ENCODE measurements at places on chromosomes 7 and 10.

DNA sequence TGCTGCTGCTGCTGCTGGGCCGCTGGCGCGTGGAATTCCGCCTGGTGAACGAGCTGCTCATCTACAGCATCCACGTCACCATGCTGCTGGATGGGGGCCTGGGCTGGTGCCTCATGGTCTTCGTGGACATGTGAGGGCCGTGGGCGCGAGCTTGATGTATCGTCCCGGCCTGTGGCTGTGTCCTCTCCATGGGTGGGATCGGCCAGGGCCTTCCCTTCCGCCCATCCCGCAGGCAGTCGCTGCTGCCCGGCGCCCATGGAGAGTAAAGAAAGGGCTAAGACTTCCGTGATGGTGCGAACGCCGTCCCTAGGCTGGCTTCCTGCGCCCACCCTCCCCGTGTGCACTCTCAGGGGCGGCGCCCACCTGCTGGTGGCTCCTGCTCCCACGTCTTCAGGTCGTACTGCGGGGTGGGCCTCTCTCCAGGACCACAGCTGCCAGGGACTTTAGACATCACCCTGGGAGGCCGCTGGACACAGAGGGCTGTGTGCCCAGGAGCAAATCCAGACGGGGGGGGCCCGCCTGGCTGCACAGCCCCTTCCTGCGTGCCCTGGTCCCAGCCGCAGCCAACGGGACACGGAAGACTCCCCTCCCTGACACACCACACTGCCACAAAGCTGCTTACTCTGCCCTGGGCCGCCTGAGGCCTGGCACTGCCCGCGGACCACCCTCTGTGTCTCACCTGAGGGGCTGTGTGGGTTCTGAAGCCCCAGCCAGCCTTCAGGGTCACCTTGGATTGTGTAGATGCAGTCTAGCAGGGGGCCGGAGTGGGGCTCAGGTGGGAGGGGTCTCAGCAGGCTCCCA lies 167.5 kb downstream of the SEPTIN7 start:
- DNase-seq: no peak

DNA sequence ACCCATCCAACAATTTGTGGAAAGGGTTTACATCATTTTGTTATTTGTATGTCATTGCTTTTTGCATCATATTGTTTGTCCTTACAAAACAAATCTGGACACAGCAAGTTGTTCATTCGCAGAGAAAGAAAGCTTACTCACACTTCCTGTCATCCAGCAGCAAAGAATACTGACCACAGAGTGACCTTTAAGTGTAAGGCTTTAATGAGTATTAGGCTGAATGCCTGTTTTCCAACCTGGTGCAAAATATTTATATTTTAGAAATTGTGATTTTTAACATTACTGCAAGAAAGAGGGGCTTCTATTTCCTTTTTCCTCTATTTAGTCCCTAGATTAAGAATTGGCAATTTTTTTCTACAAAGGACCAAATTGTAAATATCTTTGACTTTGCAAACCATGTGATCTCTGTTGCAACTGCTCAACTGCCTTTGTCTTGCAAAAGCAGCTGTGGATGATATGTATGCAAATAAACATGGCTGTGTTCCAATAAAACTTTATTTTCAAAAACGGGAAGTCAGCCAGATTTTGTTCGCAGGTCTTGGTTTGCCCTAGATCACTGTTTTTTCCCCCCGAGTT lies 27.8 kb upstream of the ITGB1 start:
- DNase-seq: no peak

- no peak for DNase-seq
Observed at GRCh38 chr10:61465171-61465496, 12.0 kb upstream of the TMEM26 start.

DNA sequence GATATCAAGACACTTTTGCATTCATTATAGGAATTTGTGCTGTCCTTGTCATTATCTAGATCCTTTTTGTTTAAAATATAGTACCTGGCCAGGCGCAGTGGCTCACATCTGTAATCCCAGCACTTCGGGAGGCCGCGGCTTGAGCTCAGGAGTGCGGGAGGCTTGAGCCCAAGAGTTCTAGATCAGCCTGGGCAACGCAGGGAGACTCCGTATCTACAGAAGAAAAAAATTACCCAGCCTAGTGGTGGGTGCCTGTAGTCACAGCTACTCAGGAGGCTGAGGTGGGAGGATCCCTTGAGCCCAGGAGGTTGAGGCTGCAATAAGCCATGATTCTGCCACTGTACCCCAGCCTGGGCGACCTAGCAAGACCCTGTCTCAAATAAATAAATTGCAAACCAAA lies 621 bp upstream of the MORN4 start:
- no peak for DNase-seq

GRCh38 chr7:95327356-95327755 lies 3.0 kb upstream of the PON1 start:
- DNase-seq: no peak

GRCh38 chr10:61318429-61318828 lies 134.8 kb downstream of the TMEM26 start:
- DNase-seq: no peak

DNA sequence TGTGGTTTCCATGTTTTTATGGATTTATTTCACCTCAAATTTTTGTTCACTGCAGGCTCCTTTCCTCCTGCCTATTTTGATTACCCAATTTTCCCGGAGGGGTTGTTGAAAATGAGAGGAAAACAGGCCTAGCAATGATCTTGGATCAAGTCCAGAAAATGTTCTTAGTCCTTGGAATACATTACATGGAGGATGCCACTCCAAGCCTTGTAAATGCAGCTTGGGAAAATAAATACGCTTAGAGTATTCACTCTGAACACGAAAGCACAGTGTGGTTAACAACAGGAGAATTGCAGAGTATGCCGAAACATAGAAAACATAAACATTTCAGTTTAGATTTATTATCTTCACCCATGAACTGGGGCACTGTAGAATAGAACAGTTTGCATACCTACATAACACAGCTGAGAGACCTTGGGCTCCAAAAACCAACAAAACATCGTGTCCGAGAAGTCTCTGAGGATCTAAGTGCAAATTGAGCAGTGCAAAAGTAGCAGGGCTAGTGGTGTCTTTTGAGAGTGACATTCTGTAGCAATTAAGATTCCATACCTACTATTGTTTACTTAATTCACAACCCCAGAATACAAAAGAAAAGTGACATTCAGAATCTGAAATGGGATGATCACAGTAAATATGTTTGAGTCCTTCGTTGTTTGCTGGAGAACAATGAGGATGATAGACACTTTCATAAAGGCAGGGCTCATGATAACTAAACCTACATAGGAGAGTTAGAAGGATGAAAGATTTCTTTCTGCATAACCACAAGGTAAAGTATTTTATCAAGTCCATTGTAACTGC lies 7.6 kb upstream of the CD36 start:
- DNase-seq: no peak

DNA sequence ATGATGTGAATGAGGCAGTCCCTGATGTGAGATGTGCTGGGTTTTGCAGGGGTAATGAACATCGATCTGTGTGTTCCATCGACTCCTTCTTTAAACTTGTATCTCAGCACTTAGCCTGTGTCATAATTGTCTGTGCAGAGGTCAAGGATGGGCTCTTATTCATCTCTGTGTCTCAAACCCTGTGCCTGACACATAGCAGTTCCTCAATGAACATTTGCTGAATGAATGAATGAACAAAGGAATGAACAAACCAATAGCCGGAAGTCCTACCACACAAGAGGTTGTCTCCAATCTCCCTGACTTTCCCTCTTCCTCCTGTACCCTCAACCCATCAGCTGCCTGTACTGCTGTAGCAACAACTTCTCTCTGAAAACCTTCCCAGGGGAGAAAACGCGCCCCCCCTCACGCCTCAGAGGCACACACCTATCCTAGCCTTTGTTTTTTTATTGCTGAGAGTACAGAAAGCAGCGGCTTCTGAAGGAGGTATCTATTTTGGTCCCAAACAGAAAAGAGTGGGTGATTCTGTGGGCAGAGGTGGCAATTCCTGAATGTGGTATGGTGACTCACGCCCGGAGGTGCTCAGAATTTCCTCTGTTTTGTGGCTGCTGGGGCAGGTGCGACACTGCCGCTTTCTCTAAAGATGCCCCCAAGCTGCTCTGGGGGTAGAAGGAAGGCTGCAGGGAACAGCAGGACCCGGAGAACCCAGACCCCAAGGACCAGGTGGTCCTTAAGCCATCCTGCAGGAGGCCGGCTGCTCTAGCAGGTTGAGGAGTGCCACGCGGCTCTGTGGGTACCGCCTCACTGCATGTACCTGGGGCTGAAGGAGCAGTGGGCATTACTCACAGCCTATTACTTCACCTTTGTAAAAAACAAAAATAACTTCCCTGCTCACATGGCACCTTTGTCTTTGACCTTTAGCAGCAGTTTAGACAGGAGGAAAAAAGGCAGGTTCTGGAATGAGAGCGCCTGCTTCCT lies 9.6 kb downstream of the IL2RA start:
- no peak for DNase-seq

GRCh38 chr10:67803588-67804394 lies 34.2 kb downstream of the DNAJC12 start:
- DNase-seq: no peak

- no peak for DNase-seq
Observed at GRCh38 chr10:86599729-86600128, 54.6 kb upstream of the OPN4 start.

DNA sequence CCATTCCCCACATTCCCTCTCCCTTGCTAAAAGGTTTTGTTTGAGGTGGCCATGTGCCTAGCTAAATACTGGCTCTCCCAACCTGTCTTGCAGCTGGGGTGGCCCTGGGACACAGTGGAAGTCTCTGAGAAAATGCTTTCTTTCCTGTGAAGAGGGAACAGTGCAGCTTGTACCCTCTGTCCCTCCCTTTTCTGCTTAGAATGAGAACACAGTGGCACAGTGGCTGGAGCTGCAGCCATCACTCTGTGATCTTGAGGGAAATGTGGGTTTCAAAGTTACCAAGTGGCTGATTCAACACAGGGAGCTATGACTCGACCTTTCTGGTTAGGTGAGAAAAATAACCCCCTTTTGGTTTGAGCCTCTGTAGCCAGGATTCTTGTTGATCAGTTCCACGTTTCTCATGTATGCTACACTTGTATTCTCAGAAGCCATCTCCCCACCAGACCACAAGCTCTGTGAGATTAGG lies 62.7 kb upstream of the CARD11 start:
- DNase-seq: no peak

DNA sequence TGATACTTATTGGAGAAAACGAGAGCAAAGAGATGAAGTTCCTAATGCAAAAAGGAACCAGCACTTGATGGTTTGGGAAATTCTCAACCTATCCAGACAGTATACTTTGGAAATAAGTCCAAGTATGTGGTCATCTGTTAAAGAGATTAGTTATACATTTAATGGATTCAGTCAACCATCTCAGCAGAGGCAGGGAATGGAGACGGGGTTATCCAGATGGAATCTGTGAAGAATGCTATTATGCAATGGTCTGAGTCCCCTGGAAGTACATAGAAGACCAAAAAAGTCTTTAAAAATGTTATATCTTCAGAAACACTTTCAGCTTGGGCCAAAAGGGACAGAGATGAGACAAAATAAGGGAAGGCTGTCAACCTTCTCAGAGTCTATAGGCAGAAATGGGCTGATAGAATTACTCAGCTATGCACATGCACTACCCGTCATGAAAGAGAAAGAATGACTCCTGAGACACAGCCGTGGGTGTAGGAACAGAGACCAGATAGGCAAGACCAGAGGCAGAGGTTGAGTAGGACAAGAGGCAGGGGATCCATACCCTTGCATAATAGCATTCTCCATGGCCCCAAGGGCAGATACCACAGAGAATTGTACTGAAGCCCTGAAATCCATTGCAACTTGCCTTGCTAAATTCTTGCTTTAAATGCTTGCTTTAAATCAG lies 738.8 kb upstream of the POT1 start:
- no peak for DNase-seq

DNA sequence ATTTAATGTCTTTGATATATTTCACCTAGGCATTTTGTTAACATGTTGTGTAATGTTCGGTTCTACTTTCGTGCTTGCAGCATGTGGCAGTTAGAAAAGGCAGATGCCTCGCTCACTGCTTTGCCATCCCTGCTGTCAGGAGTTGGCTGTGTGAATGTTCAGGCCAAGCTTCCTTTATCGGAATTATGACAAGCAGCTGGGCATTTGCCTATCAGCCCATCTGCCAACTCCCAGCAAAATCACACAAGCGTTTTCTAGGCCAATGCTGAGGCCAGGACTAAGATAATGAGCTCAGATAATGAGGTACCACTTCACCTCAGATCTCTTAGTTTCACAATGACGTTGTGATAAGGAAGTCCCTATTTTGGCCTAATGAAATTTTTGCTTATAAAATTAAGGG lies 212.7 kb upstream of the FAM3C start:
- no peak for DNase-seq

- DNase-seq: no peak
Observed at GRCh38 chr7:2224491-2224928, 8.2 kb downstream of the MAD1L1 start.

DNA sequence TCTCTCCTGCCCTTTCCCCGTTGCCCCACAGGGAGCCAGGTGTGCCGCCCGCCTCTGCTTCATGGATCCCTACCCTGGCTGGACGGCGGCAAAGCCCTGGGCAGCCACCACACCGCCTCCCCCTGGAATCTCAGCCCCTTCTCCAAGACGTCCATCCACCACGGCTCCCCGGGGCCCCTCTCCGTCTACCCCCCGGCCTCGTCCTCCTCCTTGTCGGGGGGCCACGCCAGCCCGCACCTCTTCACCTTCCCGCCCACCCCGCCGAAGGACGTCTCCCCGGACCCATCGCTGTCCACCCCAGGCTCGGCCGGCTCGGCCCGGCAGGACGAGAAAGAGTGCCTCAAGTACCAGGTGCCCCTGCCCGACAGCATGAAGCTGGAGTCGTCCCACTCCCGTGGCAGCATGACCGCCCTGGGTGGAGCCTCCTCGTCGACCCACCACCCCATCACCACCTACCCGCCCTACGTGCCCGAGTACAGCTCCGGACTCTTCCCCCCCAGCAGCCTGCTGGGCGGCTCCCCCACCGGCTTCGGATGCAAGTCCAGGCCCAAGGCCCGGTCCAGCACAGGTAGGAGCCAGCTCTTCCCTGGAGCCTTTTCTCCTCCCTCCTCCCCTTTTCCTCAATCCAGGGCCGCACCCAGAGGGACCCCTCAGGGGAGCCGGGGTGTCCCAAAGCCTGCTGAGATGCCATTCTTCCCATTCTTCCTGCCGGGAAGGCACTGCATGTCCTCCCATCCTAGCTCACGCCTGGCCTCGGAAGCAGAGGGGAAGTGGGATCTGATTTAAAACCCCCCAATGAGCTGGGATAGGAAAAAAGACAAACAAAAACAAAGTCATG lies 4.0 kb downstream of the GATA3 start:
- no peak for DNase-seq

GRCh38 chr7:155521743-155522398 lies 24.5 kb downstream of the CNPY1 start:
- no peak for DNase-seq

DNA sequence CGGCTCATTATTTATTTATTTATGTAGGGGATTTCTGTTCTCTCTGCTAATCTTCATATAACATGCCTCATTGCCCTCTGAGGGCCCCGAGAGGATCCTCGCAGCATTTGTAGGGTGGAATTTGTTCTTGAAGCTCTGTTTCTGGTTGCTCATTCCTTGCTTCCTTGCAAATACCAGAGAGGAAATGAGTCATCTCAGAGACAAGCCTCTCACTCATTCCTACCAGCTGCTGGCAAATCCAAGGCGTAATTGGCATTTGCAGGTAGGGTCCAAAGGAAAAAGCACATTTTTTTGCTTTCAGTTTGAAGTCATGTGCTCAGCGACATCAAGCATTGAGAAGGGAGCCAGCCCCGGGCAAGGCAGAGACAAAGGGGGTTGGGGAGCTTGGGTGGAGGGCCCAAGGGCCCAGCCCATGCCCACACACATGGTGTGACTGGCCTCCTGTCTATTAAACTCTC lies 501.6 kb downstream of the GALNT17 start:
- no peak for DNase-seq

GRCh38 chr7:123604739-123605138 lies 3.1 kb downstream of the ASB15 start:
- no peak for DNase-seq

- DNase-seq: no peak
Observed at GRCh38 chr7:114365791-114366190, 48.8 kb upstream of the FOXP2 start.
